NCI-H2081 treated with DMSO at 0.1 percent for 48 hours (cell line): ENCODE measurements at places on chromosomes 11 and 22.

DNA sequence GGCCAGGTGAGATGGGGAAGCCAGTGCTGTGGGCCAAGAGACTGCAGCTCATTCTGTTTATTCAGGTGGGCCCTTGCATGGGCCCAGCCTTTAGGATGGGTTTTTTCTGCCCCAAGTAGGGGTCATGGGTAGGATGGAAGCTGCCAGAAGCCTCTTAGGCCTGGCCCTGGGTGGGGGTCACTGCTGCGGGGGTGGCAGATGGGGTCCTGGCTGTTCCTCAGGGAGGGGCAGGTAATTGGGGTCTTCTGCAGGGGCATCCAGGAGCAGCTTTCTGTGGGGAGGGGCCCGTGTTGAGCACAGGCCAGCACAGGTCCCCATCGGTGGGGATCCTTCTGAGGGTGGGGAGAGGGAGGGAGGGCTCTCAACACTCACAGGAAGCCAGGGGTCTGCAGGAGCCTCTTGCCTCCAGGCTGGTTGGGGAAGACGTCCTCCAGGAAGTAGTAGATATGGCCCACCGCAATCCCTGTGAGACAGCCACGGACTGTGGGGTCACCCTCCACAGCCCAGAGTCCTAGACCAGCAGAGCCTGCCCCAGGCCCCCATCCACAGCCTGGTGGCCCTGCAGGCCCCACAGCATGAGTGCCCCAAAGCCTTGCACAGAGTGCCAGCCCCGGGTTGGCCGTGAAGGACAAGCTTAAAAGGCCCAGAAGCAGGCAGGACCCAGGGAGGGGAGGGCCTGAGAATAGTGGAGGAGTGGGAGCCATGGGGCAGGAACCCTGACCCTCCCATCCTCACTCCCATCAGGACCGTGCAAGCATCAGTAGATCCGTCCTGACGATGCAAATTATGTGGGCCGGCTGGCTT is 1.9 kb downstream of the DERL3 start:
- DNase-seq = no peak

- no peak for DNase-seq
Observed at GRCh38 chr11:120432056-120433018, 79.2 kb upstream of the GRIK4 start.

DNA sequence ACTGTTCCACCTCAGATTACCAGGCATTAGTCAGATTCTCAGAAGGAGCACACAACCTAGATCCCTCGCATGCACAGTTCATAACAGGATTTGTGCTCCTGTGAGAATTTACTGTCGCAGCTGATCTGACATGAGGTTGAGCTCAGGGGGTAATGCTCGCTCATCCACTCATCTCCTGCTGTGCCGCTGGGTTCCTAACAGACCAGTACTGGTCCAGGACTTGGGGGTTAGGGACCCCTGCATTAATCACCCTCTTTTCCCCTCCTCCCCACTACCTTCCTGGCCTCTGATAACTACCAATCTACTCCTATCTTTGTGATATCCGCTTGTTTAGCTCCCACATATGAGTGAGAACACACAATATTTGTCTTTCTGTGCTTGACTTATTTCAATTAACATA is 83.5 kb upstream of the FSHB start:
- no peak for DNase-seq

GRCh38 chr11:121105063-121105480 is 4.0 kb downstream of the TECTA start:
- no peak for DNase-seq

DNA sequence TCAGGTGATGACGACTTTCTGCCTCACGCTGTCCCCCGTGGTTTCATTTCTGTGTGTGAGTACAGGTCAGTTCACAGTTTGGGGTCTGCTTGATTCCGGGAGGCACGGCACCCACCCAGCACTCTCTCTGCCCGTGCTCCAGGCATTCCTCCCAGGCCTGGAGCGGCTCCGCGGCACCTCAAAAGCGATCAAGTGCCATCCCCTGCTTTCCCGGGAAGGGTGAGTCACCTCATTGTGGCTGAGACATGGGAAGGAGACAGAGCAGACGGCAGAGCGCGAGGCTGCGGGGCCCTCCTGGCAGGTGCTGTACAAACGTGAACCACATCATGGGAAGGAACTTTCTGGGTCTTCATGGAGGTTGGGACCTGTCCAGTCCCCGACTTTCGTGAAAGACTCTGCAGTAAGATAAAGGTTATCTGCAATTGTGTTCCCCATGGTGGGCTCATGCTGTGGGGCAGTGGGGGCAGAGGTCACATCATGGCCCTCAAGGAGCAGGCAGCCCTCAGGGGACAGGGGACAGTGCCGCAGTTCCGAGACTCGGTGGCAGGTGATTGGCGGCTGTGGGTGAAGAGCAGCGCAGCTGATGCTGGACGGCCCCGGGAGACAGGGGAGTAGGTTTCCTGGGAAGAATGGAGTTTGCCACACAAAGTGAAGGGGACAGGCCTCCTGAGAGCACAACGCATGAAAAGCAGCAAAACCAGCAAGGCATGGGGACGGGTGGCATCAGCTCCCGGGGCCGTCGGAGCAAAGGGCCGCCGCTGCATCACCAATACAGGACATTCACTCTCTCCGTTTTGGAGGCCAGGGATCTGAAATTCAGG is 65.3 kb downstream of the CELSR1 start:
- DNase-seq = no peak

GRCh38 chr11:59243633-59244032 is 30.9 kb upstream of the MPEG1 start:
- no peak for DNase-seq

DNA sequence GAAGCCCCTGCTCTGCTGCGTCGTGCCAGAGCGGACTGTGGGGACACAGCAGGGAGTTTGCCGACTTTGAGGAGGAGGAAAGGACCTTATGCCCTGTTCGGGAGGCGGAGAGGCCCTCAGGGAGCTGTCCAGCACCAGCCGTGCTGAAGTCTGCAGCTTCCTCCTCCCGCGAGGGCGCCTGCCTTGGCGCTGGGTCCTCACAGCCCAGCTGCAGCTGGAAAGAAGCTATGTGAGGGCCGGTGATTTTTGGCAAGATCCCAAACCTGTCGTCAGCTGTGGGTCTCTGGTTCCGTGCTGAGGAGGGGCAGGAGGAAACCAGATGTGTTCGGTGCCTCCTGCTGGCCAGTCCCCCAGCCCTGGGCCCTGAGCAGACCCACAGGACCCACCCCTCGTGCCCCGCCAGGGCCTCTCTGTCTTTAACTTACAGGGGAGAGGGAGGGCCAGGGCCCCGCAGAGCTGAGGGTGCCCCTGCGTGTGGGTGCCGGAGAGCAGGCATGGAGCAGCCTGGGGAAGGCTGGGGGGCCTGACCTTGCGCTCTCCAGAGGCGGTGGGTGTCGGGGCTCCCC is 12.0 kb downstream of the BRSK2 start:
- no peak for DNase-seq

- DNase-seq = no peak
Observed at GRCh38 chr11:5989203-5989602, 2.4 kb upstream of the OR52L1 start.

DNA sequence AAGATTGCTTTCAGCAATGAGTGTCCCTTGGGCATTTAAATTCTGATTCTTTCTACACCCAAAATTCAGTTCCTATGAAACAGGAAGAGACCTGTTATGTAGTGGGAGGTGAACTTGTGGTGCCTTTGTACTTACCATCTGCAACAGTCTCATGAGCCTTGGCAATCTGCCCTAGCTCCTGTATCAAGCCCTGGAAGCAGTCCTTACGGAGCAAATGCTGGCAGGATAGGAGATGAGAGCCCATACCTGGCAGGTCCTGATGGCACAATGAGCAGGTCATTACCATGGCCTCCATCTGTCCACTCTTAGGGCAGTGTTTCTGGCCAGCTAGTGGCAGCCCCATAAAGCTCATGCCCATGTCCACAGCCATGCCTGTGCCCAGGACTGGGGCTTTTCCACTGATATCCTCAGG is 10.8 kb downstream of the TRIM66 start:
- peak; percentile 69 for DNase-seq

- peak; percentile 87 for DNase-seq
Observed at GRCh38 chr11:809287-810039, at the start of gene RPLP2. Gene RPLP2 (plus strand): TSS chr11:809967. CDS start chr11:810235, 268 bp downstream.

- DNase-seq = no peak
Observed at GRCh38 chr11:126146454-126147192, 64.8 kb downstream of the RPUSD4 start.

DNA sequence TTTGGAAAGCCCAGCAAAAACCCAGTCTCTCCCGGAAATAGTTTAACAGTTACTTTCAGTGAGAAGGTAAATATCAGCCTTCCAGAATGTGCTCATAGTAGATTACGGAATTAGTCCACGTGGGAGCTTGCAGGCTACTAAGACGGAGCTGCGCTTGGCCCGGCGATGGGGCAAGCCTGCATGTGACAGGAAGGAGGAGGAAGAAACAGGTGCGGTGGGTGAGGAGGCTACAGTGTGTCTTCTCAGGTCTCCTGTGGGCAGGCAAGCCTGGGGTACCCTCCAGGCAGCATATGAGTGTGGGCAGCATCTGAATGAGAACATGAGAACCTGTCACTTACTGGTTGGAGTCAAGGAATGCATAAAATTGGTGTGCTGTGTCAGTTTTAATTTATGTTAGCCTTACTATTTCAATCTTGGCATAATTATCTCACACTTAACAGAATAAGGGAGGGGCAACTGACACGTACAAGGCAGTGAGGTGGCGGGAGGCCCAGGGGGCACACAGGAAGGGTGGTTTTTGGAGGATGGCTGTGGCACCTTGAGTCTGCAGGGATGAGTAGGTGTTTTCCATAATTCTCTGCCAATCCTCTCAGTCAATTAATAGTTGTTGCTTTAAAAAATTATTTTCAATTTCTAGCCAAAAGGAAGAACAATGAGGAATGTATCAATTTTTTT is 35.7 kb downstream of the CLMP start:
- no peak for DNase-seq

DNA sequence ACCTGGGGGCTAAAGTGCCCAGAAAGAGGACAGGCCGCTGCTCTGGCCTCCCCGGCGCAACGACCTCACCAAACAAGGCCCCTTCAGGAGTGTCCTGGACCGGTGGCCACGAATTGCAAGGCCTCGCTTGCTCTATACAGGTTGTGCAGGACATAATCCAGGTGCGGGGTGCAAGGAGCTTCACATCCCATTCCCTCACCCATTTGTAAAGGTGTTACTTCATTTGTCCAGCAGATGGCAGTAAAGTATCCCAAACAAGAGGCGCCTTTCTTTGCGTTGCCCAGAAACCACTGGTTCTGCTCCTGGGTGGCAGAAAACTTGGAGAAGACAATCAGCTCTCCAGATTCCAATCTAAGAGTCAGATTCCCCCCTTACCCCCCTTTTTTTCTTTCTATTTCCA is 35.9 kb upstream of the PRDM11 start:
- DNase-seq = no peak

- DNase-seq = no peak
Observed at GRCh38 chr11:69293087-69293486, 868 bp upstream of the MYEOV start.

DNA sequence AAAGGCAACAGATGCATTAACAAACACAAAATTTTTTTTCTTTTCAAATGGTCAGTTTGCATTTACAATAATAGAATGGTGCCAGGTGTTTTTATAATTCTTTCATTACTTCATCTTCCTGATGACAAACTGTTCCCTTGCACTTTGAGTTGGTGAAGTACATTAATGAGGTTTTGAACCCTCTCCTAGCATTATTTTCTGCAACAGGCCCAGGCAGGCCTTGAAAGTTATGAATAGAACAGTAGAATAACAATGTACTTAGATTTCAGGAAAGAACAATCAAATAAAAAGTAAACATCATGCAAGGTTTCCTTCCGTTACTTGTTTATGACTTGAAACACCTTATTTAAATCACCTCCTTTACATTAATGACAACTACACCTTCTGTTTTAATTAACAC is 9.6 kb downstream of the BTG4 start:
- DNase-seq = no peak

- no peak for DNase-seq
Observed at GRCh38 chr11:113023228-113023627, 62.0 kb downstream of the NCAM1 start.

GRCh38 chr11:31375879-31376278 is 6.2 kb downstream of the DNAJC24 start:
- no peak for DNase-seq
